ENCODE measurements at places on chromosomes 7 and 10. TPM values are rescaled to one million over a fixed set of nuclear protein-coding genes. Genes with fewer than 3 reads are reported as not detected.
A peak's percentile ranks its signal among the peaks of the same experiment; 100 is the strongest.

- no peak for DNase-seq
- no peak overlapping the region for H3K27ac ChIP-seq
- H3K36me3 ChIP-seq, result no peaks in the 10 kb centered on the region
- no peaks in the 10 kb centered on the region for H3K4me1 ChIP-seq
- no peak overlapping the region for H3K4me3 ChIP-seq
- no peaks in the 10 kb centered on the region for H3K27me3 ChIP-seq
These were observed 96.5 kb upstream of the SDK1 start for GRCh38 chr7:3204526-3204925.

The SPDYE16 gene
- 0.26 TPM for total RNA-seq

The CCL24 gene
- 3.3 TPM for total RNA-seq

GRCh38 chr7:27872356-27873275, 132.7 kb downstream of the TAX1BP1 start:
- H3K4me3 ChIP-seq, result no peak overlapping the region
- no peak overlapping the region for H3K27ac ChIP-seq
- no peaks in the 10 kb centered on the region for H3K4me1 ChIP-seq
- no peaks in the 10 kb centered on the region for H3K36me3 ChIP-seq

GRCh38 chr10:24708081-24708480, 15.6 kb downstream of the ARHGAP21 start:
- no peak overlapping the region for H3K27ac ChIP-seq
- H3K36me3 ChIP-seq, result no peaks in the 10 kb centered on the region
- DNase-seq, result no peak
- H3K4me3 ChIP-seq, result no peak overlapping the region
- peaks cover 5% of the 10 kb centered on the region for H3K4me1 ChIP-seq
- H3K27me3 ChIP-seq, result no peaks in the 10 kb centered on the region

DNA sequence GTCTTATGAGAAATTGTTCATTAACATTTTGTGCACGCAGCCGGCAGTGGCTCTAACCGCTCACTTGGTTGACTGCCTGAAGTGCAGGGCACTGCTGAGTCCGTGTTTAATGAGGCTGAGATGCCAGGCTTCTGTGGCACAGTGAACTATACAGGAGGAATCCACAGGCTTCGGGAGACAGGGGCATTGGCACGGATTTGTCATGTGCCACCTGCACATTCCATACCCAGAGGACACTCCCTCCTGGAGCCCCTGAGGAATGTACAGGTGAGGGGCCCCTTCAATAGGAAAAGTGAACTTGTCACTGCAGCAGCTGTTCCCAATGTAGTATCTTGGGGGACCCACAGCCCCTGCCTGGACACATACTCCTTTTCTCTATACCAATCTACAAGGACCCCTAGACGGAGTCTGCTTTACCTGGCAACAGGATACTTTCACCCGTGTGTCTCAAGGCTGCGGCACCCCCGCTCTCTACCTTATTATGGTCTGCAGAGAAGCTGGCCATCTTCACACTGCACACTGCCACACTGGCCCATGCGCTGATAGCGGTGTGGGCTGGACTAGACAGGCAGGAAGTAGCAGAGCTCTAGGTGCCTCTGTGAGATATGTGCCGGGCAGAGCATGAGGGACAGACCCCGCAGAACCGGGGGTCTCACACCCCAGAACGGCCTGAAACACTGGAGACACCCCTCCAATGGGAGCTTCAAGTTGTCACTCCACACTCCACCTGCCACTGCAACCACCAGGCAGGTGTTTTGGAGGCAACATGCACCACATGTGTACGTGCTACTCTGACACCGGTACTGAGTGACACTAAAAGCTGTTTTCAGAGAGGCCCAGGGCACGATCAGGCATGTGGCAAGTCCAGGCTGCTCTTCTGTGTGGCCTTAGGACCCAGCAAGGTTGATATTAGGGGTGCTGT, 71.4 kb upstream of the RHEB start:
- no peak for DNase-seq
- H3K27me3 ChIP-seq, result no peaks in the 10 kb centered on the region
- H3K4me3 ChIP-seq, result no peak overlapping the region
- H3K27ac ChIP-seq, result no peak overlapping the region

DNA sequence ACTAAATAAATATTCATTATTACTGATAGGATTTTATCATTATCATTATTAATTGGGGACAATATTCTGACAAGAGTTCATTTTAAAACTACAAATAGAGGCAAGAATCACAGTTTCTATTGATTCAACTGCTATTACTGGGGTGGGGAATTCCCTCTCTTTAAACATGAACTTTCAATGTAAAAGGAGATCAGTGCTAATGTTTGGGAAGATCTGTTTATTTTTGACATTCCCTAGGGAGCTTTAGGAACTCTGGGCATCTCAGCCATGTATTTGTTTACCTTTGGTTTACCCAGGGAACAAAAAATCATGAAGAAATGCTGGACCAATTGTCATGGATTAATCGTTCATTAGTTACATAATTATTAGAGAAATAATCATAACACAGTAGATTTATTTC, 443.2 kb upstream of the AKR1E2 start:
- no peaks in the 10 kb centered on the region for H3K4me1 ChIP-seq
- no peak overlapping the region for H3K27ac ChIP-seq
- H3K36me3 ChIP-seq, result no peaks in the 10 kb centered on the region
- no peak overlapping the region for H3K4me3 ChIP-seq

The NUTM2B gene
- 1.5 TPM for total RNA-seq

The ZNF138 gene
- 6.6 TPM for total RNA-seq

DNA sequence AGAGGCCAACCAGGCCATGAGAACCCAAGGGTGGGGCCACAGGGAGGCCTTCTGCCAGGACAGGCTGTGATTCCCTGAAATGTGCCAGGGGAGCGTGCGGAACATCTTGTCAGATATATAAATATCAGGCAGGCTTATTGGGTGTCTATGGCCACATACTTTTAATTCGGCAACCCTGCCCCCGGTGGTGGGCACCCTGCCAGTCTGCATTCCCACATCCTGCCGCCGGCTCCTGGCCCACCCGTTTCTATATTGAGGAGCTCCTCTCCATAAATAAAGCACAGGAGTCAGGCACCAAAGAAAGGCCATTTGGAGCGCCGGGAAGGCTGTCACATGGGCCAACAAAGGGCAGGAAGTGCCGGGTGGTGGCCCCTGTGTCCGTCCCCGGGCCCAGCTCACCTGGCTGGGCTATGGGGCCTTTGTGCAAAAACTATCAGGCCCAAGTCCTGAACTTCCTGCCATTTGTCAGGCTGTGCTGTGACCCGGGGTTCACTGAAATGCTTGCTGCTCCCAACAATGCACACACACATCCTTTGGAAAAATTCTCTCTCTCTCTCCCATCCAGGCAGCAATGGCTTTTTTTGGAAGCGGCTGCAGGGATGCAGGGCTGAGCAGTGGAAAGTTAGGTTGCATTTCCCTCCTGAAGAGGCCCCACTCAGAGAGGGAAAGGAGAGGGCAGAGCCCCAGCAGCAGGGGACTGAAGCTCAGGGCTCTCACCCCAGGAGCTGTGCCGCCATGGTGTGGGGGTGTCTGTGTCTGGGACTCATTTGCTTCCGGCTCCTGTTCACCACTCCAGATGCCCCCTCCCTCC, 25.0 kb upstream of the PODXL start:
- no peaks in the 10 kb centered on the region for H3K27me3 ChIP-seq
- no peak overlapping the region for H3K4me3 ChIP-seq
- H3K4me1 ChIP-seq, result no peaks in the 10 kb centered on the region
- no peak for DNase-seq
- H3K36me3 ChIP-seq, result no peaks in the 10 kb centered on the region
- no peak overlapping the region for H3K27ac ChIP-seq

- H3K4me3 ChIP-seq, result no peak overlapping the region
- H3K27ac ChIP-seq, result no peak overlapping the region
- H3K36me3 ChIP-seq, result no peaks in the 10 kb centered on the region
- no peaks in the 10 kb centered on the region for H3K4me1 ChIP-seq
These were observed 316.8 kb upstream of the STEAP1 start for GRCh38 chr7:89837515-89837914.

DNA sequence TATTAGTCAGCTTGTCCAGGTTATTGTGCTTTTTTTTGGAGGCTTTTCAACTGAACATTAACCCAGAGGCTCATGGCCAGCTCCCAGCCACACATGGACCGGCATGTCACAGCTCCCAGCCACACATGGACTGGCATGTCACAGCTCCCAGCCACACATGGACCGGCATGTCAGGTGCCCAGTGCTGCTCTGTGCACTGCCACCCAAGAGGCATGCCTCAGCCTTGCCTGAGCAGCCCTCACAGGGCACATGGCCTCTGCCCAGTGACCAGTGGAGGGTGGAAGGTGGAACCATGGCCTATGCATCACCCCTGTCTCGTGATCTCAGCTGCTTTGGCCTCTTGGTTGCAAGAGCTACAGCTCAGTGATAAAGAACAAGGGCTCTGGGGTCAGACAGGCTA, 119.8 kb downstream of the OAT start:
- no peaks in the 10 kb centered on the region for H3K4me1 ChIP-seq
- H3K36me3 ChIP-seq, result no peaks in the 10 kb centered on the region
- no peak overlapping the region for H3K4me3 ChIP-seq
- peak; percentile 30 for DNase-seq
- H3K27me3 ChIP-seq, result no peaks in the 10 kb centered on the region

DNA sequence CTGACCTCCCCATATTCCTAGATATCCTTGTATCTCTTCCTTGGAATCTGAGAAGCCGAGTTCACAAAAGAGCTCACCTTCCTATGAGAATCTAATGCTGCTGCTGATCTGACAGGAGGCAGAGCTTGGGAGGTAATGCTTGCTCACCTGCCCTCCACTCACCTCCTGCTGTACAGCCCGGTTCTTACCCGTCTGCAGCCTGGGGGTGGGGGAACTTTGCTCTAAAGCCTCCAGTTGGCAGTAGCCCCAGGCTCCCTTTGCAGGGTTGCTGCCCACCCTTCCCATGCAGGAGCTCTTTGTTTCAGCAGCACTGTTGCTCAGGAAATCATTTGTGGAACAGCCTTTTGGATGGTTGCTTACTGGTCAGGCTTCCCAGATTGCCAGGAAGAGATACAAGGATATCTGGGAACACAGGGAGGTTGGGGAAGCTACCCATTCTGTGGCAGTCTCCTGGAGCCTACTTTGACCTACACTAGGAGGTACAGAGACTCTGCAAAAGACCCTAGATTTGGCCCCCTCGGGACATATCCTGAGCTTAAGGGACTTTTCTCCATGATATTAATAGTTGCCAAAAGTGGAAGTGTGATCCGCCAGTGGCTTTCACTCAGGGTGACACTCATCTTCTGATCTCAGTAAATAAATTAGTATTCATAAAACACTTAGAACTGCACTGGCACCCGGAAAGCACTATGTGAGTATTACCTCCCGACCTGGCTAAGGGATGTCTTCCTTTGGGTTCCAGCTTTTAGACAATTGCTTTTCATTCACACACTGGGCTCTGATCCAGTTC, 363.7 kb upstream of the PODXL start:
- no peak overlapping the region for H3K27ac ChIP-seq
- H3K4me3 ChIP-seq, result no peak overlapping the region
- no peaks in the 10 kb centered on the region for H3K36me3 ChIP-seq
- DNase-seq, result no peak
- H3K27me3 ChIP-seq, result no peaks in the 10 kb centered on the region
- no peaks in the 10 kb centered on the region for H3K4me1 ChIP-seq

- no peaks in the 10 kb centered on the region for H3K36me3 ChIP-seq
- DNase-seq, result peak; percentile 20
- H3K27me3 ChIP-seq, result no peaks in the 10 kb centered on the region
- H3K4me1 ChIP-seq, result no peaks in the 10 kb centered on the region
These were observed 10.7 kb upstream of the STEAP4 start for GRCh38 chr7:88317422-88317821.

The PNLIP gene
- total RNA-seq, result not detected

GRCh38 chr7:106704000-106704840, 43.3 kb upstream of the CCDC71L start:
- no peak overlapping the region for H3K4me3 ChIP-seq
- no peak overlapping the region for H3K27ac ChIP-seq
- no peaks in the 10 kb centered on the region for H3K36me3 ChIP-seq
- no peaks in the 10 kb centered on the region for H3K27me3 ChIP-seq
- H3K4me1 ChIP-seq, result no peaks in the 10 kb centered on the region
- no peak for DNase-seq

The FGFBP3 gene
- 1.5 TPM for total RNA-seq
